ENCODE measurements at places on chromosomes 7 and 10. TPM values are rescaled to one million over a fixed set of nuclear protein-coding genes. Genes with fewer than 3 reads are reported as not detected.

Gene SPDYE16
- not detected for total RNA-seq

Gene NXPH1
- total RNA-seq = 0.09 TPM

Gene INMT
- 200 TPM for total RNA-seq

Gene ASB10
- total RNA-seq = not detected

Gene MMD2
- not detected for total RNA-seq

Gene LRRC4
- 14.6 TPM for total RNA-seq

Gene EPHA1
- 6.1 TPM for total RNA-seq

Gene SPDYE11
- 0.11 TPM for total RNA-seq

Gene TFR2
- 2.1 TPM for total RNA-seq

Gene RARRES2
- total RNA-seq = 123 TPM

Gene DMBT1
- total RNA-seq = 22.0 TPM

Gene SYT15B
- total RNA-seq = 39.0 TPM
